ENCODE measurements at places on chromosomes 7 and 10.
A peak's percentile ranks its signal among the peaks of the same experiment; 100 is the strongest.

- peak; percentile 63 for DNase-seq
Observed at GRCh38 chr7:120725376-120726039, 132.4 kb downstream of the TSPAN12 start.

GRCh38 chr10:69712342-69712741 is 82.3 kb downstream of the FAM241B start:
- DNase-seq, result no peak

- peak; percentile 69 for DNase-seq
Observed at GRCh38 chr10:103666087-103666761, 172.7 kb downstream of the NEURL1 start.

- no peak for DNase-seq
Observed at GRCh38 chr10:100895346-100895745, 17.4 kb upstream of the SLF2 start.

- DNase-seq, result no peak
Observed at GRCh38 chr7:49660170-49660783, 113.2 kb upstream of the VWC2 start.

Data from fibroblast of mammary gland (primary cell).